ENCODE measurements at places on chromosomes 3 and 15.

- no peak for DNase-seq
Measured at GRCh38 chr3:24006-24405, 172.6 kb upstream of the CHL1 start.

GRCh38 chr3:83873550-83873949, 1085.2 kb upstream of the CADM2 start:
- peak; percentile 1 for DNase-seq

GRCh38 chr3:129577366-129577765, 29.1 kb downstream of the PLXND1 start:
- no peak for DNase-seq

GRCh38 chr3:108223928-108224327, 1.7 kb upstream of the IFT57 start:
- DNase-seq = no peak

DNA sequence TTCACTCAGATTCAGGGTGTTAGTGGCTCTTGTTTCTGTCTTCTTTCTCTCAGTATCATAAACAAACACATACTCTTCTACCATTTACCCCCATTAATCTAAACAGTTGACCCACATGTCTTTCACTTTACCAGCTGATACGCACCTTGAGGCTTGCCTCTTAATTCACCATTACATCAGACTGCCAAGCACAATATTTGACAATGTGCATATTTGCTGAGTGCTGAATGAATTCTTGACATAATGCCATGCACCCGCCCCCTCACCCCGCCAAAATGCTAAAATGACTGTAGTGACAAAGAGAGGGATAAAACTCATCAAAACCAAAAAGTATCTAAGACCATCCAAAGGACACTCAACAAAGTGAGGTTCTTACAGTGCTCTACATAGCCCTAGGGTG, 57.4 kb downstream of the NGLY1 start:
- no peak for DNase-seq

DNA sequence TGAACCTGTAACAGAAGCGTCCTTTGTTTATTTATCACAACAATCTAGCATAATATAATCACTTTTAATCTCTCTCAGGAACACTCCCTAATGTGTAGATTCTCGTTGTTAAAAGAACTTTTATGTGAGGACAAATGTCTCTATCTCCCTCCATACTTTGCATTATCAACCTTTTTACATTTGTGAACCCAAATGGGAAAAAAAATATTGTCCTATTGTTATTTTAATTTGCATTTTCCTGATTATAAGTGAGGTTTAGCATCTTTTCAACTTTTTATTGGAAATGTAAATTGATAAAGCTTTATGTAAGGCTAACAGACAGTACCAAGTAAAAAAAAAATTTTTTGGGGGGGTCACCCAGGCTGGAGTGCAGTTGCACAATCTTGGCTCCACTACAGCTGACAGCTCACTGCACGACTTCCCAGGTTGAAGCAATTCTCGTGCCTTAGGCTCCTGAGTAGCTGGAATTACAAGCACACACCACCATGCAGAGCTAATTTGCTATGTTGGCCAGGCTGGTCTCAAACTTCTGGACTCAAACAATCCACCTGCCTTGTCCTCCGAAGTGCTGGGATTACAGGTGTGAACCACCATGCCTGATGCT, 33.0 kb upstream of the DENND4A start:
- DNase-seq = no peak

GRCh38 chr15:39747326-39747725, 35.3 kb downstream of the FSIP1 start:
- no peak for DNase-seq

- DNase-seq = no peak
Measured at GRCh38 chr3:46759239-46760167, 41.8 kb upstream of the PRSS50 start.

DNA sequence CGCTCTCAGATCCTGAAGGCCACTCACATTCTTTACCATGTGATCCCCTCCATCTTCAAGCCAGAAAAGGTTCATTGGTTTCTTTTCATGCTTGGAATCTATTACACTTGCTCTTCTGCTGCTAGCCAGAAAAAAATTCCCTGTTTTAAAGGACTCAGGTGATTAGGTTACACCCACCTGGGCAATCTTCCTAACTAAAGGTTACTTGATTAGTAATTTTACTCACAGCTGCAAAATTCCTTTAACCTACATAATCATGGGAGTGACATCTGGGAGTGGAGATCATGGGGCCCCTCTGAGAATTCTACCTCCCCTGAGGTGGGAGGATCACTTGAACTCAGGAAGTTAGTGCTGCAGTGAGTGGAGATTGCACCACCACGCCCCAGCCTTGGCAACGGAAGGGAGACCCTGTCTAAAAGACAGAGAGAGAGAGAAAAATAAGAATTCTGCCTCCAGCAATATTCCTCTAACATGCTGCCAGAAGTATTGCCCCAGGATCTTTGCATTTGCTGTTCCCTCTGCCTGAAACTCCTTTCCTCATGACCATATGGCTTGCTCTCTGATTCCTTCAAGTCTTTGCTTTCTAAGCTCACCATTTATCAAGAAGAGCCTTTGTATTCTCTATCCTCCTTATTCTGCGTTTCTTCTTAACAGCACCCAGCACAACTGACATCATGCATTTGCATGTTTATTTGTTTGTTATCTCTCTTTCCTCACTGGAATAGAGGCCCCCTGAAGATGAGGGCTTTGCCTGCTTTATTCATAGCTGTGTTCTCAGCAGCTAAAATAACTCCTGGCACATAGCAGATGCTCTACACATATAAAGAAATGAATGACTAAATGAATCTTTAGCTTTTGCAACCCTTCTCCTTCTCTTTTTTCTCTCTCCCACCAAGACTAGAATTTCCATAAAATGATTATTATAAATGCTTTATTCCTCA, 68.2 kb downstream of the EDEM1 start:
- DNase-seq = no peak

- DNase-seq = no peak
Measured at GRCh38 chr3:17945799-17946399, 203.5 kb upstream of the TBC1D5 start.

DNA sequence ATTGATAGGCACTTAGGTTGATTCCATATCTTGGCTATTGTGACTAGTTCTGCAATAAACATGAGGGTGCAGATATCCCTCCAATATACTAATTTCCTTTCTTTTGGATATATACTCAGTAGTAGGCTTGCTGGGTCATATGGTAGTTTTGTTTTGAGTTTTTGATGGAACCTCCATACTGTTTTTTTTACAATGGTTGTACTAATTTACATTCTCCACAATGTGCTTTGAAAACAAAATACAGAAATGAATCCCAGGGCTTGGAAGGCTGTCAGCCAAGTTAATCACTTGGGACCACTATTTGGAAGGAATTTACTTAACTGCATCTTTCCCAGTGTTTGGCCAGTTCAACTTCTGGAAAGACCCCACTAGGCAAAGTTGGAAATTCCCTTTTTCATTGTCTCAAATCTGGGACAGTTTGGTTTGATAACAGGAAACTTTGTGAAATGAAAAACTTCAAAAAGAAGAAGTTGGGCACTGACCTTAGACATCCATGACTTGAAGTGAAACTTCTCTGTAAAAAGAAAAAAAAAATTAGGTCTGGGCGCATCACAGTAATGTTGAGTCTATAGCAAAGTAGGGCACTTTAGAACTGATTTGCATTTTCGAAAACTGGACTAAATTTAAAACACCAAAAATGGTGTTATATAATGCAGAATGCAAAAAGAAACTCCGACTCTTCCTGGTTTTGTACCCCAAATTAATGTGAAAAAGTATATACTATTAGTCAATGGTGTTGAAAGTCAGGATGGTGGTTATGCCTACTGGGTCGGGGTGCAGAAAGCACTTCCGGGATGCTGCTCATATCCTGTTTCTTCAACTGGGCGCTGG, 6.0 kb downstream of the CTSH start:
- DNase-seq = no peak

- DNase-seq = no peak
Measured at GRCh38 chr3:115226844-115227445, 79.9 kb upstream of the ZBTB20 start.

GRCh38 chr3:98560911-98561310, 29.1 kb downstream of the GPR15 start:
- no peak for DNase-seq

DNA sequence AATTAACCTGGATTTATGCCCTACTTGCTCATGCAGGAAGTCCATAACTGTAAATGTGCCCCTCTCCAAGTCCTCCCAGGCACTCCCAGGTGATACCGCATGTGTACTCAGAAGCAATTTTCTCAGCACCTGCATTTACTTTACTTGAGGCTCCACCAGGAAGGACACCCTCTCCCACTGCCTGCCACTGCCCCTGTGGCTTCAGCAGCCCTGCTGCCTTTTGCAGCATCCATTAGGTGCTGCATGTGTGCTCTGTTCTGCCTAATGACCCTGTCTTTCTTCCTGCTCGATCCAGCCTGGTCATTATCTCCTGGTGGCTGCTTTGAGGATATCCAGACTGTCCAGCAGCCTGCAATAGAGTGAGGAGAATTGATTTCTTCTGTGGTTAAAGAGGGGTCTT, 107.6 kb upstream of the SEMA6D start:
- DNase-seq = no peak

- no peak for DNase-seq
Measured at GRCh38 chr3:136979684-136980083, 21.9 kb downstream of the IL20RB start.

GRCh38 chr15:60531801-60532200, 52.9 kb upstream of the ICE2 start:
- no peak for DNase-seq

GRCh38 chr15:55819397-55820034, 76.6 kb upstream of the PRTG start:
- DNase-seq = no peak

GRCh38 chr15:77104155-77104554, 33.2 kb upstream of the TSPAN3 start:
- no peak for DNase-seq

DNA sequence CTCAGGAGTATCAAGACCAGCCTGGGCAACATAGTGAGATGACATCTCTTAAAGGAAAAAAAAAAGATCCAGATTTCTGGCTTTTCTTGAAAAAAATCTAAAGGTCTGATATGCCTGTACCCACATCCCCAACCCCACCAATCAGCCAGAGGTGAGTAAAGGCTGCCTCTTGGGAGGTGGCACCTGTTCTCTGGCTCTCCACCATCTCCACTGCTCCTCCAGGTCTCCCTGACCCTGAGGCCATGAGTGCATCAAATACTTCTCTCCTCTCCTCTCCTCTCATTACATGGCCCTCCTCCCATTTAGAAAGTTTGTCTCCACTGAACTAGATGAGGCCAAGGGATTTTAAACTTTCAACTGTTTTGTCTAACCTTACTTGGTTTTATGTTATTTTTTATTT, 5.2 kb downstream of the SIAH2 start:
- DNase-seq = no peak

- no peak for DNase-seq
Measured at GRCh38 chr15:89197503-89197971, 23.8 kb downstream of the RLBP1 start.

DNA sequence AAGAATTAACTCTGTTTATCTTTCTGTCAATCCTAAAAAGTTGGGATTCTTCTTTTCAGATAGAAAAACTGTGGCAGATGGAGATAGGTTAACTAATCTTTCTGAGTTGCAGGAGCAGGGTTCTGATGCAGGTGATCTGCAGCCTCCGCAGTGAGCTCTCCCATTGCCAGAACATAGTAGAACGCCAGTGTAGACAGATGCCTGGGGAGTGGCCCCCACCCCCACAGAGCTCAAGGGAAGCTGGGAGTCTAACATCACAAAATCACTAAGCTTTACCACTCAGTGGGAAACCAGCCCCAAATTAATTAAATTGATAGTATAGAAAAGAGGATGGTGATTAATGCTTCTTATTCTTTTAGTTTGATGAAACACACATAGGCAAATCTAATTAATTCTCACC, 295.0 kb upstream of the ATP10A start:
- no peak for DNase-seq

DNA sequence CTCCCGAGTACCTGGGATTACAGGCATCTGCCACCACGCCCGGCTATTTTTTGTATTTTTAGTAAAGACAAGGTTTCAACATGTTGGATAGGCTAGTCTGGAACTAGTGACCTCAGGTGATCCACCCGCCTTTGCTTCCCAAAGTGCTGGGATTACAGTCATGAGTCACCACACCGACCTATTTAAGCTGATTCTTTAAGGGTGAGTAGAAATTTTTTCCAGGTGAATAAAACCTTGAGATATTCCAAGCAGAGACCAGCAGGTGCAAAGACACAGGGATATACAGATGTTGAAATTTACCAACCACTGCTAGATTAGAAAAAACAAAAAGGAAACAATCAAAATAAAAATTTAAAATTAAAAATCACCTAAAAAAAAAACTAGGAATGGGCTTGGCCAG, 74.4 kb upstream of the CHRNB4 start:
- DNase-seq = no peak

DNA sequence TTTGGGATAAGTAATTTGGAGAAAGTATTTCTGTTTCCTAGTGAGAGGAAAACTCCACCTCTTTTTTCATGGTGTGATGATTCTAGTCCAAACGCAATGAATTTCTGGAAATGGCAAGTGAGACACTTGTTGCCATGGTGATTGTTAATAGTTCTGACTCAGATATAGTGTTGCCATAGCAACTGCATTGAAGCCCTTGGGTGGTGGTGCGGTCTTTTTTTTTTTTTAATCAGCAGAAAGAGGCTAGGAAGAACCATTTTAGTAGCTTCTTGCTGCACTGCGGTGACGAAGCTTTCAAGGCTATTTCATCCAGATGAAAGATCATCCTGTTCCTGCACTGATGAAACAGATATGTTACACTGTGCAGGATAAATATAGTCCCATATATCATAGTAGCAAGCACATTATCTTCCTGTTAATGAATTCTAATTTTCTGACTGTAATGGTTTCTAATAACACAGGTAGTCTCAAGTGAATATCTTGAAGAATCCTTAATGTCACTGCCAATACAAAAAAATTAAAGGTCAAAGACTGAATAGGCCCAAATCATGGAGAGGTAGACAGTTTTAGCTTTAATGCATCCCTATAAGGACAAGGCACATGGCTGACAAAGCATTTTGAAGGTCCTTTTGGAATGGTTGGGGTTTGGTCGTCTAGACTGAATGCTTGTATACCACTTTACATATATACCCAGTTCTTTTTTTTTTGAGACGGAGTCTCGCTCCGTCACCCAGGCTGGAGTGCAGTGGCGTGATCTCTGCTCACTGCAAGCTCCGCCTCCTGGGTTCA, 125.1 kb upstream of the ZBTB20 start:
- DNase-seq = no peak

GRCh38 chr3:111667621-111668239, 72.6 kb upstream of the ZBED2 start:
- no peak for DNase-seq

DNA sequence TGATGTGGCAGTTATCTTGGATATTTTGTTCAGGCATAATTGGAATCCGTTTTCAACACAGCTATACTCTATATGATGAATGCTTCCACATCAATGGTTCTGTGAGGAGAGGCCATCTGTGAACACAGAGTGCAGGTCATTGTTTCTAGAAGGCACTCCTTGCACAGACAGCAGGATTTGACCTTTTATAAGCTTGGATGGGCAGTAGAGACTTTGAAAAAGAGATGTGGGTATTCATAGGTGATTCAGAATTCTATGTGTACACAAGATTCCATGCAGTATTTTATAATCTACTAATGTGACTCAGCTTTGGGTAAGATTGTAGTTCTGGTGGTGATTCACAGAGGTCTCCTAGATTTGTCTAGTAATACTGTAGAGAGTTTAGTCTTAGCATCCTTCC, 12.5 kb downstream of the ARPP21 start:
- DNase-seq = no peak

GRCh38 chr3:124786511-124787241, 56.4 kb downstream of the UMPS start:
- peak; percentile 22 for DNase-seq

- no peak for DNase-seq
Measured at GRCh38 chr15:65082303-65082953, 5.9 kb downstream of the KBTBD13 start.
